ENCODE measurements at places on chromosomes 12 and 14.
A peak's percentile ranks its signal among the peaks of the same experiment; 100 is the strongest.

GRCh38 chr14:74703043-74703442, 9.8 kb downstream of the AREL1 start:
- no peak for DNase-seq

- DNase-seq: no peak
Observed at GRCh38 chr14:51658441-51659173, 6.9 kb downstream of the FRMD6 start.

GRCh38 chr14:52018252-52018651, 28.9 kb downstream of the RTRAF start:
- no peak for DNase-seq

GRCh38 chr12:93279565-93280412, 97.9 kb upstream of the NUDT4 start:
- DNase-seq: no peak

DNA sequence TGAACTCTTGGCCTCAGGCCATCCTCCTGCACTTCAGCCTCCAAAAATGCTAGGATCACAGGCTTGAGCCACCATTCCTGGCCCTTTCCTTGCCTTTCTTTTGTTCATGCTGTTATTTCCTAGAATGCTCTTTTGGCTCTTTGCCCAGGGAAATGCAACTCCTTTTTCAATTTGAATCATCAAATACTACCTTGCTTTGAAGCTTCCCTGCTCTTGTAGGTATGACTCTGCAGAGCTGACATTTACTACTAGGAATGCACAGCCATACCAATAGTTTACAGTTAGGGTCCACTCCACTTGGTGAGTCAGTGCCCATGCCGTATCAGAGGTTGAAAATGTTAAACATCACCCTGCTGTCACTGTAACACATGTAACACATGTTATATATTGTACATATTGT, 107.0 kb upstream of the CRY1 start:
- peak; percentile 57 for DNase-seq

DNA sequence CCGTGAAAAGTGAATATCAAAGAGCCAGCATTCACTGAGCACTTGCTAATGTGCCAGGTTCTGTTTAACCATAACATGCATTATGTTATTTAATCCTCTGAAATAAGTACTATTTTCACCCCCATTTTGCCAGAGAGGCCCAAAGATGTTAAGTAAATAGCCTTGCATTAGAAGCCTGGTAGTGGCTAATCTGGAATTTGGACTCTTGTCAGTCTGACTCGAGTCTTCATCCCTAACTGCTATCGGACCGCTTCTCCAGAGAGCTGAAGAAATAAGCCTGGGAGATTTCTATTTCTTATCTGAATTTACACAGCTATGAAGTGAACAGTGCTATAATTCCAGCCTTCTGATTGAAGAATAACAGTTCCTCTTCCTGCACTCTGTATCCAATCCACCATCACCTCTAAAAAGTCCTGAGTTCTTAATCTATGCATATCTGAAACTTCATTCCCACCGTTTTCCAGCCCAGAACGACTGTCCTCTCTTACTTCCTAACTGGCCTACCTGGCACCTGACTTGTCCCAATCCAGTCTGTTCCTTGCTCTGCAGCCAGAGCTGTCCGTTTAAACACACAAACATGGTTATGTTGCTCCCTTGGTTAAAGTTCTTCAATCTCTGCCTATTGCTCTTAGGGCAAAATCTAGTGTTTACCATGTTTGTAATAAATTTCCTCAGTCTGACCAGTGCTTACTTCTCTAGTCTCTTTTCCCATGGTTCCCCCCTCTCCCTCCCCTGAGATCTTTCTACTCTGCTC, 2.3 kb downstream of the POLR3B start:
- DNase-seq: no peak

DNA sequence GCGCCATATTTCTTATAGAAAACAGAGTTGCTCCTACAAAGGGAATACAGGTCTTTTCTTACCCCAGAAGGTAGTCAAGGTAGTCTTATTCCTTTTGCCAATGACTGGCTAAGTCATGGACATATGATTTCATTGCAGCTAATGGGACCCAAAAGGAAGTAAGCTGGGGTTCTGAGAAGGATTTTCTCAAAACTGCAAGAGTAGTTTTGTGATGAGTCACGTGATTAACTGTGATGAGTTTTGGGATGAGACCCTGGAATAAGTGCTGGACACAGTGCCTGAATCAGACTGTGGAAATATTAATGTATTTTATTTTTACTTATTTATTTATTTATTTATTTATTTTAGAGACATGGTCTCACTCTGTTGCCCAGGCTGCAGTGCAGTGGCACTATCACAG, 13.4 kb upstream of the NIN start:
- DNase-seq: no peak

DNA sequence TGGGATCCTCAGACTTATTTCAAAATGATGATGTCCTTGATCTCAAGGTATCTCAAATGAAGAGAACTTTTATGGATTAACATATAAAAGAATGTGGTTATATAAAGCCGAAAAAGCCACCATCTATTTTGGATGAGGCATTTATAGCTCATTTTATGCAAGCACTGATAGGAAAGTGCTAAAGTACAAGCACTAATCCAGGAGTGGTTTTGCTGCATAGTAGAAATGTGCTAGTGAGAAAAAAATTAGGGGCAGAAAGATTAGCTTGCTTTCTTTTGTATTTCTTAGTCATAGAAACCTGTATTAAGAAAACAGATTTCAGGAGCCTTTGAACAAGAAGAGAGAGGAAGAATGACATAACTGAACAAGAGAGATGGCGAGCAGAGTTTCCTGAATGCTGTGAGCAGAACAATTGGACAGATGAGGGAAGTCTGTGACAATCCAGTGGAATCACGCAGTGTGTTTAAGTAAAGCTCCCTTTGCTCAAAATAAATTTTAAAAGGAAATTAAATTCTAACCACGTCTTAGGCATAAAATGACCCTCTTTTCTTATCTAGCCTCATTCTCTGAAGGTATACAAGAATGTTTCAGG, 238.2 kb upstream of the NOVA1 start:
- no peak for DNase-seq

DNA sequence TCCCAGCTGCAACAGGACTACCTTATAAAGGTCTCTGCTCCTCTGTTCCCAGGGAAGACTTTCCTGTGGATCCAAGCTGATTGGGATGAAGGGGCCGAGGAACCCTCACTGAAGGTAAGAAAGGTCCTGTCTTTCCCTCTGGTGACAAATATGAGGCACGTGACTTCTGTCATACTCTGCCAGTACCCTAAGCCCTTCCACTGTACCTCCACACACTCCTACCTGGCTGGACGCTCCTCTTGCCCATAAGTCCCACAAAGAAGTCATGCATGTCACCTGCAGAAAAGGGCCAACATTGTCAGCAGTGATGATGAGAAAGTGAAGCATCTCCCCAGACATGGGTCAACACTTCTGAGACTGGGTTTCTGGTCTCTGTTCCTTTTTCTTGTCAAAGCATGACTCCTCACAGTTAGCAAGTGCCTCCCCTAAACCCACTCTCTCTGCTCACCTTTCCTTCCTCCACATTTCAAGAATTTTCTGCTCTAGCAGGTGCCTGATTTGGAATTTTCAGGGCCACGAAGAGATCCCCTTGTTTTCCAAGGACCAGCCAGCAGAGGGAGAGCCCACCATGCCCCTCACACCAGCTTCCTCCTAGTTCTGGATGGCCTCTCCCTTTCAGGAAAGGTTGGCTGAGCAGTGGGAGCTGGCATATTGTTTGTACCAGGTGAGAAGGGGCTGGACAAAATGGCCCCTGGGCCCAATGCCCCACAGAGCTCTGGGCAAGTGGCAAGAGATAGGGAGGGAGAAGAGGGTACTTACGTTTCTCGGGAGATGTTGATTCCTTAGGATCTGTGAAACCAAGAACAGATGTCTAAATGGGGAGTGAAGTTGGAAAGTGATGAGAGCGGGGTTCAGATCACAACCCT, 3.5 kb downstream of the TAC3 start:
- DNase-seq: no peak
